ENCODE measurements at places on chromosomes 13 and 19.

- DNase-seq: no peak
Measured at GRCh38 chr13:35992964-35993363, 138.2 kb downstream of the DCLK1 start.

DNA sequence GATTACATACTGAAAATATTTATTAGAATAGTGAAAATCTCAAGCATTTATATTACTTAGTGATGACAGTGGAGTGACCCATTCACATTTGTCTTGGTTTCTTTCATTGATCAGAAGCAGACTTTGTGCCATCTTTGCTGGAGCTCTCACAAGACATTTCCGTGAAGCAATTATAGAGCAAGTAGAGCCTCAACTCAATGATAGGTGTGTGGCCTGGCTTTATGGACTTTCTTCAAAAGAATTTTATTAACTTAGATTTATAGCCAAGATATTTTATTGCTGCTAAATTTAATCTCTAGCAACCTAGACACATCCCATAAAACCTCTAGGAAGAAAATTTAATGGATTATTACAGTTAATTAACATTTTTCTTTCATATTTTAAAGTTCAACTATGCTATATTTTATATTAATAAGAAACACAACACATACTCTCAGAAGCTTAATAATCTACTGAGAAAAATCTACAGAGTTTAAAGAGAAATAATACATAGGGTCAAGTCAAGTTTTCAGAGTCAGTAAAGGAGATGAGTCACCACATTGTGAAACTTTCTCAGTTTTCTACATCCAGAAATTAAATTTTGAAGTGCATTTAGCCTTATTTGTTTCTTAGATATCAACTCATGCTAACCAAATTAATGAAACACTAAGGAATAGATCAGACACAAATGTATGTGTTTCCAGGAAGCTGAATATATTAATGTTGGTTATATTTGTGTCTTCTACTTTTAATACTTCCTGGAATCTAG, 160.5 kb downstream of the LACC1 start:
- no peak for DNase-seq

GRCh38 chr19:3975637-3976087, 4.8 kb upstream of the DAPK3 start:
- DNase-seq: no peak

DNA sequence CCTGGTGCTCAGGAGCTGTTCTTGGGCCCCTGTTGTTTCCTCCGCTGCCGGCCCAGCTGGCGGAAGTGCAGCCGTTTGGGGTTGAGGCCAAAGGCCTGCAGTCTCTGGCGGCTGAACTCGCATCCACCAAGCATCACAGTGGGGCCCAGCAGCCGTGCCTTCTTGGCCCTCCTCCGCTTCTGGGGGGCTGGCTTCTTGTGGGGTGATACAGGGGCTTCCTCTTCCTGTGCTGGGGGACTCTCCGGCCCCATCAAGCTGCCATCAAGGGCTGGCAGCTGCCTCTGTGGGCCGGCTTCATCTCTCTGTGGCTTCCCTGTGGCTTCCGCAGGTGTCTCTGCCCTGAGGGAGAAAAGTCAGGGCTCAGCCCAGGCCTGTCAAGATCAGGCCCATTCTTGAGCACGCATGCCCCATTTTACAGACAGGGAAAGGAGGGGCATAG, 10.3 kb downstream of the ATG4D start:
- peak; percentile 47 for DNase-seq

DNA sequence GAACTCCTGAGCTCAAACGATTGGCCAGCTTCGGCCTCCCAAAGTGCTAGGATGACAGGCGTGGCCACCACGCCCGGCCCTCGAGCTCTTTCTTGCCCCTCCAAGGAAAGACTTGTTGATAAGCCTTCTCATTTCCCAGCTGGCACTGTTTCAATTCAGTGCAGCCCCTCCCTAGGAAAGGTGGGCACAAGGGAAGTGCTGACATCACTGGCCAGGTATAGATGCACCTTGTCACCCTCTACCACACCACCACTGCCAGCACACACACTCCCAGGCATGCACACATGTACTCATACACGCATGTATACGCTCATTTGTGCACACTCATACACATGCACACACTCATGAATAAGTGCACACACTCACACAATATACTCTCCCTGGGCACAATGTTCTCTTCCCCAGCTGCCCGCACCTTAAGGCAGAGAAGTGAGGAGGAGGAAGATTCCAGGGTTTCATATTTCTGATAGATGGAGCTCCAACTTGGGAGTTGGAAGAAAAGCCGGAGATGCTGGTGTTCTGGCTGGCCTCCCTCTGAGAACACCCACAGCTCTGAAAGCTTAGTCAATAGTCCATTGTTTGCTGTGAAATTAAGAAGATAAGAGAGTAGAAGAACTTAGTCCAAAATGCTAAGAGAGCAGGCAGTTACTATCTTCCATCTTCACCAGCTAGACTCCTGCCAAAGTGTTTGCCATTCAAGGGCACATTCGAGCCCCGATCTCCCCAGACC, 196.7 kb downstream of the FOXO1 start:
- no peak for DNase-seq

DNA sequence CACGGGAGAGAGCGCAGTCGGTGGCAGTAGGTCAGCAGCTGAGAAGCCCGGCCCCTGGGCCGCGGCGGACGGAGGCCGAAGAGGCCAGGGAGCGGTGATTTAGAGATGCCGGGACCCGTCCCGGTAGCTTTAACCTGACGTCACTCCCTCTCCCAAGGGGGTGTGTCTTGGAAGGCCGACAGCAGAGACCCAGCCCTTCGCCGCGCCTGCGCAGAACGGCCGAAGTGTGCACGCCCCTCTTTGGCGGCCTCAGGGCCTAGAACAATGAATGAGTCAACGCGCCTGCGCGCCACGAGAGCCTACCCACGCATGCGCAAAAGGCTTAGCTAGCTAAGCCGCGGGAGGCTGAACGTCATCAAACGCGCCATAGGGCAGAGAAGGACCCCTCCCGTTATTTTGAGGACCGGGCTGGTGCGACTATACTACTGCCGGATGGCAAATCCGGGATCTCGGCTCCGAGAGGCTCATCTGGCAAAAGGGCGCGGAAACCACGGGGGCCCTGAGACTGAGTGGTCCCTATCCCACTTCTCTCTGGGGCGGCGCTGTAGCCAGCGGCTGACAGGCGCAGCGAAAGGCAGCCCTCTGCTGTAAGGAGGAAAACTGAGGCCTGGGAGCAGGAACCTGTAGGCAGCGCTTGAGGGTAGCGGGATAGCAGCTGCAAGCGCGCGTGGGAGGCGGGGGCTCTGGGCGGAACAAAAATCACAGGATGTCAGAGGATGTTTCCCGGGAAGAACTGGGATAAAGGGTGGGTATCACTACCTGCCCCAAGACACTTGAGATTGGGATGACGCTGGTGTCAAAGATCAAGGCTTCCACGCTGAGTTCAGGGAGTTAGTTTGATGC, at the start of the genes IRGQ and ZNF576:
TSS of gene IRGQ (minus strand) at position 136 of the 843 bp plus-strand sequence. CDS start 796 bp downstream, outside the sequence.
TSS of gene ZNF576 (plus strand) at position 597 of the 843 bp plus-strand sequence. CDS start 514 bp downstream, outside the sequence.
- peak; percentile 99 for DNase-seq

GRCh38 chr13:95470574-95471366, 81.8 kb upstream of the CLDN10 start:
- no peak for DNase-seq

DNA sequence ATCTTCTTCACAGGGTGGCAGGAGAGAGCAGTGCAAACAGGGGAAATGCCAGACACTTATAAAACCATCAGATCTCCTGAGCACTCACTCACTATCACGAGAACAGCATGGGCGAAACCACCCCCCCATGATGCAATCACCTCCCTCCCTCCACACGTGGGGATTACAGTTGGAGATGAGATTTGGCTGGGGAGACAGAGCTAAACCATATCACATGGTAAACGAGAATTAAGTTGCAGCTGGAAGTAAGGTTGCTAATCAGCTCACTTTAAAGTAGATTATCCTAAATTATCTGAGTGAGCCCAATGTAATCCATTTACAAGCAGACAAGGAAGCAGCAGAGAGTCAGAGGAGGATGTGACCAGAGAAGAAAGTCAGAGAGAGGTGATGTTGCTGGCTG, 102.2 kb upstream of the IPO5 start:
- no peak for DNase-seq

DNA sequence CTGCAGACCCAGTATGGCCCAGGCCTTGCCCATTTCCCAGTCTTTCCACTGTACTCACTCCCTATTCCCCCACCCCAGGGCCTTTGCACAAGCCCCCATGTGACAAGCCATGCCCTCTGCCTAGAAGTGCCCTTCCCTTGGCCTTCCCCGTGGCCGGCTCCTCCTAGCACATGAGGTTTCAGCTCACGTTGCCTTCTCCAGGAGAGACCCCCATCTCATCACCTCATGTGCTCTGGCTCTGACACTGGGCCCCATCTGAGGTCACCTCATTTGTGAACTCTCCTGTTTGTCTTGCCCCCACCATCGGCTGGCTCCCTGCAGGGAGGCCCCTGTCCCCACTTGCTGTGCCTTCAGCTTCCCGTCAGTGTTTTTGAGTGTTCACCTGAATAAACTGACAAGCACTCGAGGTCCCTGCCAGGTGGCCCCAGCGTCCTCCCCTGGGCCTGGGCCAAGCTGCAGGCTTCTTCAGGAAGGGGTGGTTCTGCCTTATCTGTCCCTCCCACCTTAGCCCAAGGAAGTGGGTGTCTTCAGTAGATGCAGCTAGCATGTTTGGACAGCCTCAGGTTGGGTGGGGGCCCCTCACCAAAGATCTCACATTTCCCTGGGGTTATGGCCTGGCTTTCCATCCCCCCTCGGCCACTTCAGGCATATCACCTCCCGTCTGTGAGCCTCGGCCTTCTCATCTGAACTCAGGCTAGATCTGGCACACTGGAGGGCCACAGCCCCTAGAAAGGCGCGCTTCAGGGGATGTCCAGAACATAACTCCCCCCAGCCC, 3.8 kb upstream of the SLC25A42 start:
- DNase-seq: no peak
